ENCODE measurements at places on chromosomes 4 and X.

GRCh38 chrX:139759637-139760036, 51.7 kb upstream of the MCF2 start:
- no peak for DNase-seq

DNA sequence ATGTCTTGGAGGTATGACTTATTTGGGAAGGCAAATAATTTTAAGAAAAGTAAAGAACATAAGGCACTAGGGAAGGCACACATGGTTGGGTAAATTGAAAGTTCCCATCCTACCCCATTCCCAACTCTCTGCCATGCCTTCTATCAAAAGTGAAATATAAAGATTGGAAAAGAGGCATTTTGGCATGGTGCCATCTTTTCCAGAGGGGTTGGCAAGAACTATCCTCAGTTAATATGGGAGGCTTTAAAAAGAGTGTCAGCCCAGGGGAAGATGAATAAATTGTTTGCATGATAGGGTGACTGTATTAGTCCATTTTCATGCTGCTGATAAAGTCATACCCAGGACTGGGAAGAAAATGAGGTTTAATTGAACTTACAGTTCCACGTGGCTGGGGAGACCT, 150.8 kb upstream of the BOD1L1 start:
- DNase-seq = no peak

- DNase-seq = no peak
These were observed 660 bp downstream of the WWC2 start for GRCh38 chr4:183099537-183100297.

DNA sequence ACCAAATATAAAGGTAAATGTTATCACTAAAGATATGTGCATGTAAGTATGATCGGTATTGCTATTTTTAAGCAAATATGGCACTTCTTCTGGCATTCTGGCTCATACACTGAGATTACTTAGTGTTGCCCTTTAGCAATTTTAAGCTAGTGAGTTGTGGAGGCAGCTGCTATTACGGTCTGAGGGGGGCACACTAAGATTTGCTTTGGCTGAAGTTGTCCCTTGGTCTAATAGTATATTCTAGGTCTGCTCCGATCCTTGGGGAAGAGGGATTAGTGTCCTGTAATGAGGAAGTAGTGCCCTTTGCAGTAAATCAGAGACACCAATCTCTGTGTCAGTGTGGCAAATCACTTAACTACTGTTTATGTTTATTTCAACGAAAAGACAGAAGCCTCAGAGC, 196.5 kb upstream of the FTHL17 start:
- DNase-seq = no peak

- no peak for DNase-seq
These were observed 70.3 kb downstream of the PHOX2B start for GRCh38 chr4:41678086-41678816.

DNA sequence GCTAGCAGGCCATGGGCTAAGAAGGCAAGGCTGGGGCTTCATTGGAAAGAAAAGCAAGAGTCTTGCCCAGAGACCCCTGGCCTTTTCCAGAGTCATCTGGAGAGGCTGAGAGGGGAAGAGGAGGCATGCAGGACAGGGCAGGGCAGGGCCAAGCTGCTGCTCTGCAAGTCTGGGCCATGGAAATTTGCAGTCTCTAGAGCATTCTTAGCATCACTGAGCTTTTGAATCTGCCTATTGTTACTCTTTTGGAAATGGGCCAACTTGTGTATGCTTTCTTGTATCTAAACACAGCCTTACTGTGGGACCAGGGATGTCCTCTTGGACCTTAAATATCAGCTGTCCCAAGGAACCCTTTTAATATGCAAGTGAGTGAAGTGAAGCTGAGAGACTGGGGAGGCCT, 560.5 kb downstream of the MID1IP1 start:
- DNase-seq = no peak
